ENCODE measurements at places on chromosomes 2 and 18. TPM values are rescaled to one million over a fixed set of nuclear protein-coding genes. Genes with fewer than 3 reads are reported as not detected.

The AMER3 gene
- not detected for total RNA-seq

The SELENOI gene
- total RNA-seq: 11.6 TPM

The CD8A gene
- 0.39 TPM for total RNA-seq

The GALR1 gene
- total RNA-seq: 0.04 TPM

The SERPINB11 gene
- not detected for total RNA-seq

The RAB11FIP5 gene
- 28.6 TPM for total RNA-seq

The HOXD13 gene
- not detected for total RNA-seq

- H3K4me1 ChIP-seq: no peaks in the 10 kb centered on the region
- no peak for DNase-seq
- no peak overlapping the region for H3K4me3 ChIP-seq
- H3K27me3 ChIP-seq: no peaks in the 10 kb centered on the region
- H3K36me3 ChIP-seq: no peaks in the 10 kb centered on the region
- no peak overlapping the region for H3K27ac ChIP-seq
Measured at GRCh38 chr2:191740016-191740419, 62.1 kb downstream of the NABP1 start.

GRCh38 chr2:191933307-191934105 is 86.6 kb upstream of the CAVIN2 start:
- no peaks in the 10 kb centered on the region for H3K4me1 ChIP-seq
- H3K27ac ChIP-seq: no peak overlapping the region
- H3K36me3 ChIP-seq: no peaks in the 10 kb centered on the region

GRCh38 chr2:124666976-124667375 is 641.9 kb downstream of the CNTNAP5 start:
- no peak overlapping the region for H3K4me3 ChIP-seq
- DNase-seq: no peak
- no peaks in the 10 kb centered on the region for H3K27me3 ChIP-seq
- H3K4me1 ChIP-seq: no peaks in the 10 kb centered on the region
- H3K27ac ChIP-seq: no peak overlapping the region

DNA sequence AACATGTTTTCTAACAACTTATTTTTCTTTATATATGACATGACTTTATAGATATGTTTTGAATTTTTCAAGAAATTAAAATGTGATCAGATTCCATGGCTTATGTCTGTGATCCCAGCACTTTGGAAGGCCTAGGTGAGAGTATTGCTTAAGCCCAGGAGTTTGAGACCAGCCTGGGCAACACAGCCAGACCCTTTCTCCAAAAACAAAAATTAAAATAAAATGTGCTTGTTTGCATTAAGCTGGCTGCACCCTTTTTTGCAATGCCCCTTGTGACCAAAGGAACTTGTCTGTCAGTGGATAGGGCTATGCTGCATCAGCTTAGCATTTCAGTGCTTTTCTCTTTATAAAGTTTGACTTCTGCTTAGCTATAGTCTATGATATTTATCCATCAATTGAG is 2.3 kb upstream of the INO80D start:
- H3K27me3 ChIP-seq: no peaks in the 10 kb centered on the region
- no peak for DNase-seq
- peaks cover 19% of the 10 kb centered on the region for H3K4me1 ChIP-seq
- no peak overlapping the region for H3K4me3 ChIP-seq
- H3K27ac ChIP-seq: no peak overlapping the region
- H3K36me3 ChIP-seq: peaks cover 4% of the 10 kb centered on the region

- H3K4me3 ChIP-seq: no peak overlapping the region
- peaks cover 87% of the 10 kb centered on the region for H3K27me3 ChIP-seq
- no peak overlapping the region for H3K27ac ChIP-seq
- H3K4me1 ChIP-seq: no peaks in the 10 kb centered on the region
- no peak for DNase-seq
Measured at GRCh38 chr2:222297600-222297935, 1.2 kb downstream of the PAX3 start.

- no peak overlapping the region for H3K4me3 ChIP-seq
- H3K27ac ChIP-seq: no peak overlapping the region
- no peaks in the 10 kb centered on the region for H3K4me1 ChIP-seq
- no peaks in the 10 kb centered on the region for H3K27me3 ChIP-seq
- no peak for DNase-seq
Measured at GRCh38 chr2:198807131-198807530, 650.6 kb downstream of the SATB2 start.

GRCh38 chr18:10213526-10213925 is 240.9 kb upstream of the APCDD1 start:
- H3K4me3 ChIP-seq: no peak overlapping the region
- H3K4me1 ChIP-seq: no peaks in the 10 kb centered on the region
- H3K27me3 ChIP-seq: no peaks in the 10 kb centered on the region
- H3K36me3 ChIP-seq: no peaks in the 10 kb centered on the region

- H3K36me3 ChIP-seq: no peaks in the 10 kb centered on the region
- no peak overlapping the region for H3K4me3 ChIP-seq
- H3K27ac ChIP-seq: no peak overlapping the region
- H3K27me3 ChIP-seq: no peaks in the 10 kb centered on the region
Measured at GRCh38 chr2:151032741-151033191, 228.9 kb downstream of the RBM43 start.

DNA sequence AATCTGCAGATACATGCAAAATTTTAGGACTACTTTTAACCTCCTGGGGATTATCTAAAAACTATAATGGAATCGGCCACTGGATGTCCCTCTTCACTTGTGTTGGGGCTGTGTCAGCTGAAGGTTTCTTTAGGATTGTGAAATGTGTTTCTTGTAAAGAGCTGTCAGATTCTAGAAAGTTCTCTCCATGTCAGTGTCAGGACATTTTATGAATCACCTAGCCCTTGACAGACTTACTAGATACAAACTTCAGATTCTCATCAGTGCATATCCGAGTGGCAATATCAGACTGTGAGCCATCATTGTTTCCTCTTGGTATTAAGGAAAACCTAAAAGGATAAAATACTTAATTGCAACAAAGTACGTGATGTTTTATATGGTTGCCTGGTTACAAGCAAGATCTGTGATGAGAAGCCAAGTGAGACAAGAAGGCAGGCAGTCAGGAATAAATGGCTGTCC is 107.3 kb downstream of the CPS1 start:
- H3K36me3 ChIP-seq: peaks cover 3% of the 10 kb centered on the region
- no peak overlapping the region for H3K27ac ChIP-seq
- no peaks in the 10 kb centered on the region for H3K27me3 ChIP-seq
- H3K4me1 ChIP-seq: no peaks in the 10 kb centered on the region
- no peak for DNase-seq

- H3K4me1 ChIP-seq: no peaks in the 10 kb centered on the region
- no peak for DNase-seq
- no peaks in the 10 kb centered on the region for H3K27me3 ChIP-seq
- H3K36me3 ChIP-seq: no peaks in the 10 kb centered on the region
Measured at GRCh38 chr2:112601754-112602153, 17.3 kb downstream of the CHCHD5 start.

GRCh38 chr2:78941751-78942150 is 83.8 kb upstream of the REG3G start:
- no peak overlapping the region for H3K27ac ChIP-seq
- no peaks in the 10 kb centered on the region for H3K36me3 ChIP-seq
- no peak for DNase-seq
- no peaks in the 10 kb centered on the region for H3K27me3 ChIP-seq
- H3K4me3 ChIP-seq: no peak overlapping the region

DNA sequence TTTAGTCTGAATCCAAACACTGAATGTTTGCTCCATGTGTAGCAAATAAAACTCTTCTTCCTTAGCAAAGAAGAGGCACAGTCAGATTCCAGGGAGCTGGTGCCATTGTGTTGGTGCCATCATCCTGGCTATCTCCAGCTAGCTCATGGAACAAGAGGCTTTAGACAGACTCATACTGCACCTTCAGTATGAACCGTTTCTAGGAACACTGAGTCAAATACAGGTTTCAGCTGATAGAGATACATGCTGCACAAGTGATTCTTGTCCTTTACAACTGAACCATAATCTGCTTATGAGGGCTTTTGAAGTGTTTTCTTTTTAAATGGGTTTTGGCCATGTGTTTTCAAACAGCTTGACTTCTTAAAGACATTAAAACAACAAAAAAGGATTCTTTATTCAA is 57.9 kb downstream of the DYNC1I2 start:
- no peaks in the 10 kb centered on the region for H3K27me3 ChIP-seq
- peaks cover 43% of the 10 kb centered on the region for H3K36me3 ChIP-seq
- no peaks in the 10 kb centered on the region for H3K4me1 ChIP-seq

DNA sequence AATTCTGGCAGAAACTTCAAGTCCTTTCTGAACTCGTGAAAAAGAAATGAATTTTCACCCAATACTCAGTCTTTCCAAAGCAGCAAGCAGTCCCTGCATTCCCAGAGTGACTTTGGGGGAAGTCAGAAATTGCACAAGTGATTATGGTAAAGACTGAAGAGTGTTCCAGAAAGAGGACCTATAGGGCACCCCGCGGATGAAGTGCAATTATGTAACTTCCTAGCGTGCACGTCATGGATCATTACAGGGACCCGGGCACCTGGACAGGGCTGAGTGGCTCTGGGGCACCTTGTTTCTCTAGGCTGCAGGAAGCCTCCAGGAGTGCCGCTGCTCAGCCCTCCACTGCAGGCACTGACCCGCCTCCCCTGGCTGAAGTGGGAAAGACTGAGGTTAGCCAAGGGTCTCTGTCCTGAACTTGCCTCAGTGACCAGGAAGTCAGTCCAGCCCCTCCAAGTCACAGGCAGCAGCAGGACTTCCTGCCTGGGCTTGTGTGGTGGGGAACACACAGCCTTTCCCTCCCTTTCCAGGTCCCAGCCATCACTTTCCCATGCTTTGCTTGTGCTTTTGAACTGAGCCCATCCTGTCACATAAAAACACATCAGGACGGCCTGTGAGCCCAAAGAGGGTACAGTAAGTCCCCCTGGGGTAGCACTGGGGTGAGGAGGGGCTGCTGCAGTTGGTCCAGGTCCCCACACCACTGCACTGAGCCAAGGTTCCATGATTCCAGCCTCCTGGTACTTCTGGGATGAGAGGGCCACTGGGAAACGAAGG is 19.8 kb downstream of the TMEM185B start:
- no peaks in the 10 kb centered on the region for H3K36me3 ChIP-seq
- no peak overlapping the region for H3K4me3 ChIP-seq
- DNase-seq: no peak
- H3K27me3 ChIP-seq: no peaks in the 10 kb centered on the region

- H3K36me3 ChIP-seq: no peaks in the 10 kb centered on the region
- H3K27me3 ChIP-seq: no peaks in the 10 kb centered on the region
- H3K4me1 ChIP-seq: no peaks in the 10 kb centered on the region
Measured at GRCh38 chr2:235480614-235481013, 13.2 kb upstream of the AGAP1 start.

DNA sequence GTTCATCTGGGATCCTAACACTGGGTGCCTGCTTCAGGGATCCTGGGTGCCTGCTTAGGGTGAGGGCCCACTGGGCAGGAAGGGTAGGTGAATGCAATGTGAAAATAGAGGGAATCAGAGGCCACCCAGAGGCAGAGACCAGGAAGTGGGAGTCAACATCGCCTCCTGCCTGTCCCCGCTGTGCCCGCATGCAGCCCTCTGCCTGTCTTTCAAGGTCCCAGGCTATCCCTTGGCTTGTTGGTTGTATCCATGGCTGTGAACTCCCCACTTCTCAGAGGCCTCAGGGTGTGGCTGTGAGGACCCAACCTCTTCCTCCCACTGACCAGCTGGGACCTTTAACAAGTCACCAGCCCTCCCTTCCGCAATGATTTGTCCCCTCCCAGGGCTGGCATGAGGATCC is 26.5 kb downstream of the PSD4 start:
- no peak overlapping the region for H3K27ac ChIP-seq
- no peaks in the 10 kb centered on the region for H3K36me3 ChIP-seq
- H3K4me1 ChIP-seq: peaks cover 9% of the 10 kb centered on the region
- no peak overlapping the region for H3K4me3 ChIP-seq

GRCh38 chr18:6435731-6436130 is 21.0 kb upstream of the L3MBTL4 start:
- H3K4me3 ChIP-seq: no peak overlapping the region
- H3K27me3 ChIP-seq: no peaks in the 10 kb centered on the region
- no peaks in the 10 kb centered on the region for H3K36me3 ChIP-seq
- H3K27ac ChIP-seq: no peak overlapping the region
- peaks cover 9% of the 10 kb centered on the region for H3K4me1 ChIP-seq

GRCh38 chr2:206993396-206993911 is 54.1 kb downstream of the CPO start:
- no peaks in the 10 kb centered on the region for H3K36me3 ChIP-seq
- H3K27ac ChIP-seq: no peak overlapping the region
- DNase-seq: no peak
- no peaks in the 10 kb centered on the region for H3K27me3 ChIP-seq
- no peaks in the 10 kb centered on the region for H3K4me1 ChIP-seq

DNA sequence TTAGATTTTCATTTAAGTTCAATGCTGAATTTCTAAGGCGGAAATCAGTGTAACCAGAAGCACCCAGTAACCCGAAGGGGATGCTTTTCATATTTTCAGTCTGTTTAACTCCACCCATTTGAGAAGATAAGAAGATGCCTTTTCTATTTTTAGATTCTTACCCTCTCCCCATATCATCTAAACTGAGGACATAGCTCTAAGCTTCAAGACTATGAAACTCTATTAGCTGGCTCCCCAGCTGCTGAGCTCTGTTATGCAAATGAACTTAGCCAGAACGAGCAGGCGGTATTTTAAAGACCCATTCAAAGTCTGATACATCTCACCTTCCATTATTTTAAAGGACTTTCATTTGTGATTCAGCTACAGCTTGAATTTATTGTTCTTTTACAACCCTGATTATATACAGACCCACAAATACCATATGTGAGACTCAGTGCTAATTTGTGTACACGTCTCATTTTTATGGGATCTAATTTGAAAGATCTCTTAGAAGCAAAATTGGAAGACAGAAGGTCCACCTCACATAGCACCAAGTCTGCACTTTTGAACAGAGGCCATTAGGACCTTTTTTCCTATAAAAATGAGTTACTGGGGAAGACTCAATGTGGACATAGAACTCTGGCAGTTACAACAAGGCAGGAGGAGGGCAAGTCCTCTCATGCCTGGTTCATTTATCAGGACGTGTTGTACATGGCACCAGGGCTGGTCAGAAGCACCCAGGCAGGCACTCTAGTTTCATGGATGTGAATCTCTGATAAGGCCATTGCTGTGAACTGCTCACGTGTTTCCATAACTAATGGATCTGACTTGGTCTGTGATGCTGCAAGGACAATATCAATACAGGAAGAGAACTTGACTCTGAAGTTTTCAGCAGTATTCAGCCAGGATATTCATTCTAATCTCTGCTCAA is 16.3 kb downstream of the CDC42EP3 start:
- H3K27ac ChIP-seq: peak overlapping the region; percentile 93
- H3K4me3 ChIP-seq: peak overlapping the region; percentile 21
- H3K36me3 ChIP-seq: no peaks in the 10 kb centered on the region
- H3K4me1 ChIP-seq: no peaks in the 10 kb centered on the region
- no peak for DNase-seq

GRCh38 chr2:80529466-80530165 is 225.1 kb upstream of the LRRTM1 start:
- H3K4me1 ChIP-seq: no peaks in the 10 kb centered on the region
- H3K4me3 ChIP-seq: no peak overlapping the region
- no peak overlapping the region for H3K27ac ChIP-seq
- no peak for DNase-seq
- no peaks in the 10 kb centered on the region for H3K36me3 ChIP-seq
- no peaks in the 10 kb centered on the region for H3K27me3 ChIP-seq

Data from right atrium auricular region (tissue), 2 donors.